ENCODE measurements at places on chromosomes 5 and 9. TPM values are rescaled to one million over a fixed set of nuclear protein-coding genes. Genes with fewer than 3 reads are reported as not detected.

Gene EIF4E1B
- not detected for total RNA-seq

Gene PTPRD
- 34.7 TPM for total RNA-seq

Gene PCDHGA7
- total RNA-seq: 4.2 TPM

Gene PCDHGA10
- total RNA-seq: 8.6 TPM

Gene AUH
- total RNA-seq: 20.8 TPM

Gene CDK9
- total RNA-seq: 43.1 TPM

Gene FBN2
- total RNA-seq: 217 TPM

Gene UGT3A1
- not detected for total RNA-seq

Gene CDKN2B
- total RNA-seq: 74.0 TPM

Gene PTGS1
- 2.6 TPM for total RNA-seq

Gene PCA3
- not detected for total RNA-seq

Gene APBA1
- 9.8 TPM for total RNA-seq

Gene GABRA1
- total RNA-seq: not detected

Gene FOXD4L3
- total RNA-seq: not detected

Gene OTP
- total RNA-seq: not detected

Gene TERT
- not detected for total RNA-seq

Gene GFI1B
- not detected for total RNA-seq

Gene TUSC1
- total RNA-seq: 10.4 TPM

Gene ADAM19
- total RNA-seq: 150 TPM

Gene QRFP
- total RNA-seq: not detected

Gene THBS4
- 0.30 TPM for total RNA-seq

Gene SLC36A3
- total RNA-seq: not detected

Gene SCGB3A2
- not detected for total RNA-seq

Gene NNT
- 101 TPM for total RNA-seq

All from smooth muscle cell of the umbilical artery (primary cell).